Motor neuron (in vitro differentiated cells): ENCODE measurements at places on chromosomes 7 and 10. TPM values are rescaled to one million over a fixed set of nuclear protein-coding genes. Genes with fewer than 3 reads are reported as not detected.
A peak's percentile ranks its signal among the peaks of the same experiment; 100 is the strongest.

TMEM176B gene
- total RNA-seq, result 37.5 and 38.4 TPM in 2 replicates

DNA sequence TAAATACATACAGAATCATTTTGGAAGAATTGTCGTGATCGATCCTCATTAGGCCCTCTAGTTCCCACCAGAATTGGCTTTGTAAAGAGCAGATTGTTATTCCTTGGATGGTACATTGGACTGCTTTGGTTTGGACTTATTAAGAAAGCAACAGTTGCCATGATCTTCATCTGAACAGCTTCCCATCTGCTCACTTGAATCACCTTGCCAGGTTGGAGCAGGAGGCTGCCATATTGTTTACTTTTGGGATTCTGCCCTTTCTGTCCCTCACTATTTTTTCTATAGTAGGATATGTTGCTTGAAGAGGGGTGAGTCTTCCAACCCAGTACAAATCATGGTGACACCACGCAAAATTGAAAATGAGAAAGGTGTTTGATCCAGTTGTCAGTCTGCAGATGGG is 199.6 kb downstream of the TCF7L2 start:
- ATAC-seq, result no peak

GRCh38 chr7:88156356-88156755 is 63.5 kb downstream of the SRI start:
- no peak for ATAC-seq

DNA sequence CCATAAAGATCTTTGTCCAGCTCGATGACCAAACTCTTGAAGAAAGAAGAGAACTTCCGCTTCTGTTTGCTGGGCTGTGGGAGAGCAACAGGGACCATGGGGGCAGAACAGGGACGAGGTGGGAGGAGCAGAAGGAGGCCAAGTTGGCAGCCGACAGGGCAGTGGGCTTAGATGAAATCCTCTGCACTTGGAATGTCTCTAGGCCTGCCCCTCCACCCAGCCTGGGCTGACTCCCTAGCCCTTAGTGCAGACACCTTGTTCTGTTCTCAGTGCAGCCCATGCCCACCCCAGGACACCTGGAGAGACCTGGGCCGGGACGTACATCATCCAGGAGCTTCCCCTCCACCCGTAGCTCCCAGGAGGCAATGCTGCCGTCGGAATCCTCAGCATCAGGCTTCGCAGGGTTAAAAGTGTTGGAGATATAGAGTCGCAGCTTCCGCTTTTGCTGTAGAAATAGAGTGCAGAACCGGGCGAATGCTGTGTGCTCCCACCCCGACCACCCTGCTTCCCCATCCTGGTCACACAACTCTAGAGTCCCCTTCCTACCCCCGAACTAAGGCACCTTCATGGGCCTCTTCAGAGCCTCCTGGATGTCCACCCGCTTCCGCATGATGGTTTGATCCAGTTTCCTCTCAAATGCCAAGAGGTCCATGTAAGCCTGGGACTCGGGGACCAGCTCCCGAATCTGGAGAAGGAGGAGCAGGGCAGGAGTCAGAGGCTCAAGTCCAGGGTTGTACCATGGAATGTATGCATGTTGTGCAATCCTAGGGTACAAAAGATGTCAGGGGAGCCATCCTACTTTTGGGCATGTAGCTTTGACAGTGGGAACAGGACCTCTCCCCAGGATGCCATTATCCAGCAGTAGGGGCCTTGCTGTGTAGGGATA is 6.1 kb downstream of the SMARCD3 start:
- no peak for ATAC-seq

- peak; percentile 65 for ATAC-seq
Measured at GRCh38 chr7:151704960-151705635, 171.8 kb downstream of the PRKAG2 start.

DNA sequence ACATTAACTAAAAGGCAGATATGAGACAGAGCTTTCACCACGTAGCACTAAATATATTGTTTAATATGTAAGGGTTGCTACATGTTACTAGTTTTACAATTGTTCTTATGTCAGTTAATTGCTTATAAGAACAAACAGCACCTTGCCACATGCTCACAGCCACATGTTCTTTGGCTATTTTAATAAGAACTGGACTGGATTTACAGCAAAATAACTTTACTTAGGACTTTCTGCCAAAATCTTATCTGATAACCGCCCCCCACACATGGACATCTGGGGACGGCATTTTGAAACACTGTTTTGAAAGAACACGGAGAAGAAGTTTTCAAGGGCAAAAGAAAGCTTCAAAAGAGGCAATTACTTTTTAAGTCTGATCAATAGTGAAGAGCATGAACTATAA is 45.3 kb downstream of the JAZF1 start:
- ATAC-seq, result no peak

SDHAF3 gene
- 21.2 and 24.6 TPM in 2 replicates for total RNA-seq

DNA sequence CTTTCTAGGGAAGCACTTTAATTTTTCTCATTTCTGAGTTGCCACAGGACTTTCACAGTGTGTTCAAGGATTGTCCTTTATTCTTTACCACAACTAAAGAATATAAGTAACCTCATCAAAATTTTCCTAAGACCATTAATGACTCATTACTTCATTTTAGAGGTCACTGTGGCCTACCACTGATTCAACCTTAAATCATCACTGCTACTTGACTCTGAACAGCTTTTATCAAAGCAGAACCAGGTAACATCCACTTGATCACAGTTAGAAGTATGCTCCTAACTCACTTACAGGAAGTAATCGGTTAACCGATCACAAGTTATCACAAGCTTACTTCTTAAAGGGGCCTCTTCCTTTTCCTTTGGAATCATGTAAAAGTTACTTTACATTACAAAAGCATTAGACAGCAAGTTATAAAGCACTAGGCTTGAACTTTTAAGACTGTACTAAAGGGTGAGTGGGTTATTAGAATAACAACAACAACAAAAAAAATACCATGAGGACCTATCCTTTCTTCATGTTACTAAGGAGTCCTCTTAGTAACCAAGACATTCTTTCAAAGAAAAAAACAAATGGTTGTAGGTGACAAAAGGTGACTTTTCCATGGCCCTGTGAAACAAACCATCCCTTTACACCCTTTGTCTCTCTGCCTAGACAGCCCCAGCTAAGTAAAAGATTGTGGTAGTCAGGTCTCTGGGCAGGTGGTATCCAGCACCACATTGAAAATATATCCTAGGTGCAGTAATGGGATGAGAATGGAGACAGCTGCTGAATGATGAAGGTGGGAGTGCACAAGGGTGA is 40.0 kb upstream of the PDK4 start:
- ATAC-seq, result peak; percentile 93

APBB1IP gene
- not detected in 2 replicates for total RNA-seq

GRCh38 chr10:123573236-123574108 is 92.7 kb upstream of the GPR26 start:
- peak; percentile 98 for ATAC-seq

DNA sequence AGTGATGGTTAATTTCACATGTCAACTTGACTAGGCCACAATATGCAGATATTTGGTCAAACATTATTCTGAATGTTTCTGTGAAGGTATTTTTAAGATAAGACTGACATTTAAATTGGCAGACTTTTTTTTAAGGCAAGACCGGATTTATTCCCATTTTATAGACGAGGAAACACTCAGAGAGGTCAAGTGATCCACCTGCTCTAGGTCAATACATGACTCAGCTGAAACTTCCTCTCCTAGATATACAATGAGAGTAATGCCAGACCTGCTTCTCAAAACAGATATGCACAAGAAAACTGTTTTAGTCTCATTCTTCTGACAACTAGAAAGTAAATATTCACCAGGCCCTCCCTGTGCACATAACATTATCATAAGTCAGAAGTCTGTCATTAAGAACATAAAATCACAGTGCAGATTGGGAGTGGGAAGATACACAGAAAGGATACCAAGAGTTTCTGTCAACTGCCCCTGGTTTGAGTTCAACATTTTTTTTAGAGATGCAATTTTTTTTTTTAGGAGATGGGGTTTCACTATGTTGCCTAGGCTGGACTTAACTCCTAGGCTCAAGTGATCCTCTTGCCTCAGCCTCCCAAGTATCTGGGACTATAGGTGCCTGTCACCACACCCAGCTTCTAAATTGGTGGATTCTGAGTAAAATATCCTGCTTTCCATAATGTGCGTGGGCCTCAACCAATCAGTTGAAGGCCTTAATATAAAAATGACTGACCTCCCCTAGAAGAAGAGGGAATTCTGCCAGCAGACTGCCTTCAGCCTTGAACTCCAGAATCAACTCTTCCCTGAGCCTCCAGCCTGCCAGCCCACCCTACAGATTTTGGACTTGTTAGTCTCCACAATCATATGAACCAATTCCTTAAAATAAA is 121.4 kb downstream of the ZFAND4 start:
- no peak for ATAC-seq

GRCh38 chr7:70539205-70539604 is 592.7 kb upstream of the GALNT17 start:
- ATAC-seq, result no peak

DNA sequence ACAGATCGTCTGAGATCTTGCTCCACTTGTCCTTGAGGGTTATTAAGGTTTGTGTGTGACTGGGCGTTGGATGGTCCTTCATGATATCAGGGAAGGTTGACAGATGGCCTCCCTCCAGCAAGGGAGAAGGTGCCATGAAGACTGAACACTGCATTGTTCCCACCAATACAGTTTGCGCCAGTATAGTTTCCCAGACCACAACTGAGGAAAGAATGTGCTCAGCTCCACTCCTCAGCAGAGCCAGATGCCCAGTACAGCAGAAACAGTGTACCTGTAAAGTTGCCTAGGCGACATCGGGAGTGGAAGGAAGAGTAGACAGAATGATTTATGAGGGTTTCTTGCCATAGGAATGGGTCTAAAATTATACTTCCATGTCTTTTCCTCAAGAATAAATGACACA is 137.5 kb downstream of the ST7 start:
- ATAC-seq, result peak; percentile 45

DNA sequence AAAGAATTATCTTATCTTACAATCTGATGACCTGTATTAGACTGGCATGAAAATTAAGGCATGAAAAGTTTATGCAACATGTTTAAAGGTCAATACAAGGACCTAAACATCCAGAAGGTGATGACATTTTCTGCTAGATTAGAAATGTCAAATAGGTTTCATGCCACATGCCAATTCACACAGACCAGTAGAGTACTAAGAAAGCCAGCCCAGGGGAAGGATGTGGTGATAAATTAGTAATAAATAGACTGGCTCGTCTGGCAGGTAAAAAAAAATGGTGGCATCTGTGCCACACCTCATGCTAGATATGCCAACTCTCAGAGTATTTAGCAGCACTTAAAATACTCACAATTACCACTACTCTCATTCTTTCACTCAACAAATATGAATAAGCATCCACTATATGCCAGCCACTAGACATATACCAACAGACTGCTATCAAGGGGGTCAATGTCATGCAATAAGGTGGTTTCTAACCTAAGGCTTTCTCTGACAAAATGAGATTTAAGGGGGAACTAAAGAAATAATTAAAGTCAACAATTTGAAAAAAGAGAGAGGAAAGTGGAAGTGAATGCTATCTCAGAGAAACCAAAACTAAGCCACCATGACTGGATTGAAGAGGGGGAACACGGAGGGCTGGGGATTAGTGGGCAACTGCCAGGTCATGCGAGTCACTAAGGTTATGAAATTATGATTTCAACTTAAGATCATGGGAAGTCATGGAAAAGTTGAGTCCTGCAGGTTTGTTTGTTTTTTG is 83.5 kb downstream of the SGMS1 start:
- ATAC-seq, result no peak

DNA sequence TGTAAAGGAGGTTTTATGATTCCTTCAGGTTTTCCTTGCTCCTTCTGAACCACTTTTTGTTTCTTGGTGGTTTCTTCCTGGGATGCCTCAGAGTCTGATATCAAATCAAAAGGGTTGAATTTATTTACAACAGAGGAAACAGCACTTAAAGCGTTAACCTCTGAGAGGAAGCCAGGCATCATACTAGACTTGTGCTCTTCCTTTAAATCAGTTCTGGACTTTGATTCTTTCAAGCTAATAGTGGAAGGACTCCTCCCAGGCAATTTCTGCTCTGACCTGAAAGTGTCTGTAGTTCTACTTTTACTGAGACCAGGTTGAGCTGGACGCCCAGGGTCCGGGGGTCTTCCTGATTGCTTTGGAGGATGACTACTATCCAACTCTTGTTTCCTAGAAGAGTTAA is 6.7 kb downstream of the PCLO start:
- ATAC-seq, result no peak

DNA sequence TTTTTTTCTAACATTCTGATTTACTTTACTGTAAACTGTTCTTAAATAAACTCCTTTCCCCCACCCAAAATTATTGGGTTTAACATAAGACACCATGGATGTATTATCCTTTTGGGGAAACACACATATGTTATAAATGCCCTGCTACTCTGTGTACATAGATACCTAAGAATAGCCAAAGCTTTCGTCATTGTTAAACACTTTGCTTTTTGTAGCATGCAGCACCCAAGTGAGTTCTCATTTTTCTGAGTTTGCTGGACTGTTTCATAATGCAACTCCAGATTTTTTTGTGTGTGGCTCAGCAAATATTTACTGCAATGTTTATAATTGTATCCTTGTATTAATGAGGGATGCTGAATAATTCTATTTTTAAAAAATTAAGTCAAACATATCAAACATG is 86.9 kb downstream of the VTI1A start:
- ATAC-seq, result peak; percentile 27

CYP26A1 gene
- 0.57 TPM in 1 of 2 replicates, not detected in the other for total RNA-seq

RNF32 gene
- total RNA-seq, result 3.1 and 3.7 TPM in 2 replicates

CALN1 gene
- 0.05 TPM in 2 replicates for total RNA-seq

DNA sequence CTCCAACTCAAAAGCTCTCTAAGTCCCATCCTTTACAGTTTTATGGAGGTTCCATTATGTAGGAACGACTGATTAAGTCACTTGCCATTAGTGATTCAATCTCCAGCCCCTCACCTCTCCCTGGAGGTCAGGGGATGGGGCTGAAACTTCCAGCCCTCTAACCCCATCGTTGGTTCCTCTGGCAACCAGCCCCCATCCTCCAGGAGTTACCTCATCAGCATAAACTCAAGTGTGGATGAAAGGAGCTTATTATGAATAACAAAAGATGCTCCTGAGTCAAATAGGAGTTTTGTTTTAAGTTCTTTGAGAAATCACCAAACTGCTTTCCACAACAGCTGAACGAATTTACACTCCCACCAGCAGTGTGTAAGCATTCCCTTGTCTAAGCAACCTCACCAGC is 494.3 kb upstream of the AUTS2 start:
- peak; percentile 56 for ATAC-seq

DNA sequence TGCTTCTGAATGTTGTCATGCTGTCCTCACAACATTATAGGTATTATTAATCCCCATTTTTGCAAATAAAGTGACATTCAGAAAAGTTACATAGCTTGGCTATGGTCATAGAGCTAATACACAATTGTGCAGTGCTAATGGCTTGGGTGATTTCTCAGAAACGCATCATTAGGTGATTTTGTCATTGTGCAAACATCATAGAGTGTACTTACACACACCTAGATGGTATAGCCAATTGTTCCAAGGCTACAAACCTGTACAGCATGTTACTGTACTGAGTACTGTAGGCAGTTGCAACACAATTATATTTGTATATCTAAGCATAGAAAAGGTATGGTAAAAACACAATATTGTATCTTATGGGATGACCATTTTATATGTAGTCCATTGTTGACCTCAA is 91.0 kb downstream of the BTAF1 start:
- no peak for ATAC-seq

DNA sequence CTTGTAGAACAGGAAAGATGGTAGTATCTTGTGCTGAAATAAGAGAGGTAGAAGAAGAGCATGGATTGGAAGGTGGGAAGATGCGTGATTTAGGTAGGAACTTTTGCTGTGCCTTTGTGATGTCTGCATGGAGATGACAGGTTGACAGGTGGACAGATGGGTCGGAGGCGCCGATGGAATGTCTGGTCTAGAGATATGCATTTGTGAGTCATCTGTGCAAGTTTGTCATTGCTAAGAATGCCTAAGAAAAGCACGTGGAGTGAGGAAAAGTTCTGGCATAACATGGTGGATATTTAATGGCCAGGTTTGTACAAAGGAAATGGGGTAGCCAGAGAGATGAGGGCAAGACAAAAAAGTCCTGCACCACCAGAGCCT is 76.0 kb upstream of the ARMC3 start:
- ATAC-seq, result no peak

RASSF4 gene
- 13.3 and 14.9 TPM in 2 replicates for total RNA-seq
